ENCODE measurements at places on chromosomes 7 and 10. TPM values are rescaled to one million over a fixed set of nuclear protein-coding genes. Genes with fewer than 3 reads are reported as not detected.

GRCh38 chr10:119522747-119523426 is 19.6 kb downstream of the RGS10 start:
- ATAC-seq = no peak

DNA sequence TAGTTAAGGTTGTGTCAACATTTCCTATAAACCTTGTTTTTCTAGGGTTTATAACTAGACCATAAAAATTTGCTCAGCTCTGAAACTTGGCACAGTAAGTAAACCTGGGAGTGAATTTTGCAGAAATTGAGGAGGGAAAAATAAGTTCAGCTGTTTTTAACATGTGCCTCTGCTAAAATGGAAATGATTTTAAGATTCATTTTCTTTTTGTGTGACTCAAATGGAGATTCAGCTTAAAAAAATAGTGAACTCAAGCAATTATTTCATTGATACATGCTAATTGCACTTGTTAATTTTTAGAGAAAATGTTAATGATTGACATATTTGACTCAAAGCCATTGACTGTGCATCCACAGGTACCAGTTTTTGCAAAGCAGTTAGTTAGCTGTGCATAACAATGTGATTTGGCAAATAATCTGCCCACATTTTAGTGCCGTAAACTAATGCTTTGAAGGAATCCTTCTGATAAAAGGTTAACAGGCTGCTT is 68.5 kb upstream of the ZNF438 start:
- no peak for ATAC-seq

DNA sequence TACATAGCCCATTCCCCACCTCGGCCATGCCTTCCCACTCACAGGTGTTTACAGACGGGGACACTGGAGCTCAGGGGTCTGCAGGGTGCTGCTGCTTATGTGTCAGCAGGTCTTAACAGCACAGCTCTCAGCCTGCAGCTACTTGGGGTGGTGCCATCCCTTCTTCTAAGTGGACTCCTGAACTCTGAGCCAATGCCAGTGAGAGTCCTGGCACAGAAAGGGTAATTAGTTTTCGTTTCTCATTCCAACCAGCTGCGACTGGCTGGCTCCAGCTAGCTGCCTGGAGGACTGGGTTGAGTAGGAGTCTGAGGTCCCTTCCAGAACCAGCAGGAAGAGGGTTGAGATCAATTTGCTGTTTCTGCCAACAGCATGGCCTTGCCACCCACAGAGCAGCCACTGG is 88.3 kb upstream of the AGK start:
- ATAC-seq = no peak

GRCh38 chr7:52100-52499 is 140.3 kb upstream of the FAM20C start:
- no peak for ATAC-seq

- ATAC-seq = no peak
These were observed 14.9 kb downstream of the TNRC18 start for GRCh38 chr7:5408777-5409176.

- ATAC-seq = no peak
These were observed 23.6 kb downstream of the CTAGE6 start for GRCh38 chr7:143733876-143734275.

DNA sequence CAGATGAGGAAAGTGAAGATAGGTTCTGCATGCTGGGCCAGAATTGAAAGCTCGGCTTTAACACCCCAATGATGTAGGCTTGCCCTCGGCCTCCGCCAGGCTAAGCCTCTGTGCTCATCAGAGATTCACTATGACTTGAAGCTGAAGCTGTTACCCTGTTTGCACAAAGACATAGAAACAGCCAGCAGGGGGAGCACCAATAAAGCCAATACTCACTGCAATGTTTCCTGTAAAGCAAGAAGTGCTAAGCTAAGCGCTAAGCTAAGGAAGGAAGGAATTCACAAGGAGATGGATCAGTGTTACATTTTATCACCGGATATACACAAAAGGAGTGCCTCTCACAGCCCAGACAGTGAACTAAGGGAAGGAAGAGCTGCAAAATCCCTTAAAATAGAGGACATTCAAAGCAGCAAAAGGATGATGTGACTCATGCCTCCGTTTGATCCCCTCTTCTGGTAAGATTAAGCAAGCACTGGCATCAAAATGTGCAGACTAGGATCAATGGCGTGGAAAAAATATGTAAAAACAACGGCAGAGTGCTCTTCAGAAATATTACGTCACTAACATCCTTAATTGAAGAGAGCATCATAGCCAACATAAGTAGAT is 153.8 kb downstream of the COBL start:
- ATAC-seq = peak; percentile 96

- no peak for ATAC-seq
These were observed 328.4 kb upstream of the NFE2L3 start for GRCh38 chr7:25823571-25823970.

- no peak for ATAC-seq
These were observed 29.5 kb upstream of the TMEM72 start for GRCh38 chr10:44881649-44882048.

The ZNF488 gene
- 0.38 TPM for total RNA-seq

The PSTK gene
- total RNA-seq = 8.1 TPM

The COL13A1 gene
- total RNA-seq = 12.1 TPM

Measured in motor neuron (in vitro differentiated cells).